ENCODE measurements at places on chromosomes 2 and 18.

DNA sequence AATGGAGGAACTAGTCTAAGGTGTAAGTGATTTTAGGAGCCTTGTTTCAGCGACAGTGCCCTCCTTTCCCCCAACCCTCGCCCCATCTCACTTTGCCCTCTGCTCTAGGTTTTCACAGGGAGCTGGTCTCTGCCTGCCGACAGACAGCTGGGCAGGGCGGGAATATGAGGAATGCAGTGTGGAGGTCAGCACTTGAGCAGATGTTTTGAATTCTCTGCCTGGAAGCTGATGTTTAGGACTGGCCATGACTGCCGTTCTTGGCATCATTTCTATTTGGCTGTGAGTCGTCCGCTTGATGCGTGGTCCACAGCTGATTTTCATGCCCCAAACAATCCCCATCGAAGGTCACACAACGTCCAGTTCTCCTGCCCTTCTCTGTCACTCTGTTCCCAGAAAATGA is 55.1 kb upstream of the SIX3 start:
- DNase-seq, result no peak

DNA sequence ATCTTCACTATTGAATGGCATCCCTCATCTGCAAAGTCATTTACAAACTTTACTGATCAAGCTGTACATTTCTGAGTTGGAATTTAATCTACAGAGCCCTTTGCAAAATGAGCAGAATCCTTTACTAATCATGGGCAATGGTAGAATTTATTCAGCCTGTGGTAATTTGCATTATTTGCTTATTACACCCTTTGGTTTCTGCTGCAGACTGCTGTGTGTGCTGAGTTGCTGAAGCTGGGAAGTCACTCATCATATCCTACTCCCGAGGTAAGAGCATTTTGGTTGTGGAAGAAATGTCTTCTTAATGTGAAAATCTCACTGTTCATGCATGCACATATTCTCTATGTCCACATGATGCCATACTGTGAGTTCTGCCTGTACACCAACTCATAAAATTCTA is 357.4 kb upstream of the SLC39A10 start:
- DNase-seq, result no peak

GRCh38 chr18:57088883-57089282 is 58.0 kb upstream of the BOD1L2 start:
- DNase-seq, result no peak

- no peak for DNase-seq
Observed at GRCh38 chr2:231533086-231533776, 3.0 kb upstream of the NMUR1 start.

GRCh38 chr2:181306785-181307184 is 150.4 kb upstream of the ITGA4 start:
- no peak for DNase-seq

GRCh38 chr18:13006531-13007247 is 15.5 kb downstream of the CEP192 start:
- DNase-seq, result no peak

DNA sequence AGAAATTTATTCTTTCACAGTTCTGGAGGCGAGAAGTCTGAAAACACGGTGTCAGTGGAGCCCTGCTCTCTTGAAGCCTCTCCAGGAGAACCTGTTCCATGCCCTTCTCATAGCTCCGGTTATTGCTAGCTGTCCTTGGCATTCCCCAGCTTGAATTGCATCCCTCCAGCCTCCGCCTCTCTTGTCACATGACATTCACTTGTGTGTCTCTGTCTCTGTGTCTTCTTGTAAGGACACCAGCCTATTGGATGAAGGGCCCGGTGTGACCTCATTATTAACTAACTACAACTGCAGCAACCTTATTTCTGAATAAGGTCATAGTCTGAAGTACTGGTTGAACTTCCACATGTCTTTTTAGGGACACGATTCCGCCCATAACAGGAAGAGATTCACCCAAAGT is 4.5 kb upstream of the PRSS56 start:
- no peak for DNase-seq

DNA sequence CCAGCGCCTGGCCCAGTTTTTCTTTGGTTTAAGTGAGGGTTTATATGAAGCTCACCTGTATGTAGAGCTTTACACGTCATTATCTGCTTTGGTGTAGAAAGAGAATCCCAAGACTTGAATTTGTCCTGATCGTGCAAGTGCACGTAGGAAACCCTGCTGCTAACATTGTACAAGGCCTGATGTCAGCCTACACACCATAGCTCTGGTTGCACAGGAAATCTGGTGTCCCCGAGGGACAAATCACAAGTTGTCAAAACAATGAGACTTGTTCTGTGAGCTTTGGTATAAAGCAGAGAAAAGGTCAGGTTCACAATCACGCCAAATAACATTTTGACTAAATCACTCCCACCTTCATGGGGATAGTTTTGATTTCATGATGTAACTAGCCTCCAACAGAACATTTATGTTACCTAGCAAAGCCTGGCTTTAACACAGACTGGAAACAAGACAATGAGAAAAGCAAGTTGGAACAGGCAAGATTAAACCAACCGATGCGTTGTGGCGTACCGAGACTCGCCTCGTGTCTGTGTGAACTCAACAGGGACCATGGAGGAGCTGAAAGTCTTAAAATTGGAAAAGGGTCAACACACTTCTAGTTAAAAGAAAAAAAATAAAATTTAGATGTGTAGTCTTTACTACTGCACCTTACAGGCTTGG is 41.4 kb downstream of the ZAP70 start:
- no peak for DNase-seq

- no peak for DNase-seq
Observed at GRCh38 chr2:112204411-112204810, 50.4 kb downstream of the ZC3H8 start.

DNA sequence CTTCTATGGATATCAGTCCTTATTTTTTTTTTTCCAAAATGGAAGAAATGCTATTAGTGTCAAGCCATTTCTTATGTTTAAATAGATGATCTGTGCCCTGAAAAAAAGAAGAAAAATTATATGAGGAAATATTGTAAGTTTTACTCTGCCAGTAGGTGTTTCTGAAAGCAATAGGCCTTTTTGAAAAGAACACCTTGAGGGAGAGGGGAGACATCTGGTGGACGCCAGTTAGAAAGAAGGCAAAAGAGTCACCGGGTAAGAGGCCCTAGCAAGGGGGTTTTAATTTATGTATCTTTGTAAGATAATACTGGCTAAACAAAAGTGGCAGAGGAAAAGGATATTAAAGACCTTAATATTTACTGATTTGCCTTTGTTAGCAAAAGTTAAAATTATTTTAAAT is 56.1 kb downstream of the DYNAP start:
- DNase-seq, result peak; percentile 21

DNA sequence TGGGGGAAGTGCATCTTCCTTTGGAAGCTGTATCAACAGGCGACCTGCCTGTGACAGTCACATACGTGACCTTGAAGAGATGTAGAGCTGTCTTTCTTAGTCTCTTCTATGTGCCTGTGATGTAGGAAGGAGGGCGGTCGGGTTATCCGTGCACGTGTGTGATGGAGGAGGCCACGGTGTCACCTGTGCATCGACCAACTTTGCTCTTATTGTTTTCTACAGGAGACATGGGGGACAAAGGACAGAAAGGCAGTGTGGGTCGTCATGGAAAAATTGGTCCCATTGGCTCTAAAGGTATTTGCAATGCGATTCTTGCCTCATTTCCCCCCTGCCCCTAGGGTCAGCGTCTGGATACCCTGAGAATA is 20.7 kb upstream of the ALLC start:
- no peak for DNase-seq

DNA sequence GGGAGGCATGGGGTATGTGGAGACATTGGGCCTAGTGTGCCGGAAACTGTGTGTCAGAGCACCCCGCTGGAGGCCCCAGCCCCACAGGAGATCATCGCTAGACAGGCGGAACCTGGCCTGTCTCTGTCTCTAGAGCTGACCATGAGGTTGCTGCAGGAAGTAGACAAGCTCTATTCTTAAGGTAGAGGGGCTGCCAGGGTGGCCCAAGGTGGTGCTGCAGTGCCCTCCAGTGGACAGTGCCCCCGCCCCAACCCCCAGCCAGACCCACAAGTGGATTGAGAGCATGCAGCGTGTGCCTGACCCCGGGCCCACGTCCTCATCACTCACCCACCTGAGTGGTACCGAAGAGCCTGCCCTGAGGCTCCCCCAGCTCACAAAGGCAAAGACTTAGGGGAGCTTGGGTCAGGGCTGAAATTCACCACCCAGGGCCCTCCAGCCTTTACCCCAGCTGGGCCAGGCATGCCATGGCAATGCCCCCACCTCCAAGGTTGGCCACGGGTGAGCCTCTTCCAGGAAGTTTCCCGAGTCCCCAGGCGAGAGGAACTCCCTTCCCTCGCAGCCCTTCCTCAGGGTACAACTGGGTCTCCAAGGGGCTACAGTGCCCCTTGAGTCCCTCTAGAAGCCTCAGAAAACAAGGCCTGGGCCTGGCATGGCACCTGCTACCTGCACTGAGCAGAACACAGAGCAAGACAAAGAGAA is 155.0 kb downstream of the TTC32 start:
- peak; percentile 77 for DNase-seq

GRCh38 chr2:60882971-60883753 is 1.8 kb downstream of the REL start:
- peak; percentile 12 for DNase-seq

DNA sequence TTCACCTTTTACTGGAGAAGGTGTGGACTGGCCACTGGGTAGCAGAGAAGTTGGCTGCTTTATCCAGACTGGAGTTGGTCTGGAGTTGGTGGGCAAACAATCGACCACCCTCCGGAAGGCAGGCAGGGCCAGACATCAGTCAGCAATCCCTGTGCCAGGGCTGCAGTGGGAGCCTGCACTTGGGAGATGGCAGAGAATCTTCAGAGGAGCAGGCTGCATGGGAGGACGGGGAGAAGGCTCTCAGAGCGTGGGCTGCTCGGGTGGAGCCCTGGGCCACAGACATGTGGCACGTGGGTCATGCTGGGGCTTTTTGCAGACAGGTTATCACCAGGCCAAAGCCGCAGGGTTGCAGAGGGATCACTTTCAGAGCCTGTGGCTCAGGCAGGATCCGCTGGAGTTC is 29.6 kb downstream of the SLC9A4 start:
- no peak for DNase-seq

DNA sequence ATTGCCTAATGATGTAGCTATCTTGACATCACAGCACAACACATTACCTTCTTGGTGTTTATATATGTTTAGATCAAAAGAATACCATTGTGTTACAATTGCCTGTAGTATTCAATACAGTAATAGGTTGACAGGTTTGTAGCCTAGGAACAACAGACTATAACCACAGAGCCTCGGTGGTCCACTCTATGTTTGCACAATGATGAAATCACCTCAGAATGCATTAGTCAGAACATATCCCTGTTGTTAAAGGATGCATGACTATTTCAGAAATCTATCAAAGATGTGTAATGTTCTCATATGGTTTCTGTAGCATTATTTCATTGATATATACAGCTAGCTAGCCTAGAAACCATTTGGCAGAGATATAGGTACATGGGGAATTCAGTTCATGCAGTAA is 8.9 kb downstream of the METTL5 start:
- DNase-seq, result no peak

- DNase-seq, result no peak
Observed at GRCh38 chr2:185645529-185645928, 93.1 kb upstream of the FSIP2 start.

DNA sequence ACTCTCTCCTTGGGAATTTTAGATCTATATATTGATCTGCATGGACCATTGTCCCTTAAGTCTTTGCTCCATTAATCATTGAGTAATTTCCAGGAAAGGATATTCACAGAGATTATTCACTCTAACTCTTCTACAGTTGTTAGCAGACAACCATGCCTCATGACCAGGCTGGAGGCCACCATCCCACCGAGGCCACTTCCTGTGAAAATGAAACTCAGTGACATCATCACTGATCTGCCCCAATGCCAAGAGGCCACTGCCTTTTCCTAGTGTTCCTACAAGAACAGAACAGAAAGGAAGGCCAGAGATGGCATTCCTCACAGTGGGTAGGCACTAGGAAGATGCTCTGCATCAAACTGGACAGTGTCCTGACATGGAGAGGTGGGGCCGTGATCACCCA is 161.3 kb downstream of the DTNA start:
- DNase-seq, result no peak

- no peak for DNase-seq
Observed at GRCh38 chr2:106972782-106973181, 86.8 kb upstream of the ST6GAL2 start.

GRCh38 chr2:65453916-65454315 is 21.5 kb upstream of the SPRED2 start:
- no peak for DNase-seq

DNA sequence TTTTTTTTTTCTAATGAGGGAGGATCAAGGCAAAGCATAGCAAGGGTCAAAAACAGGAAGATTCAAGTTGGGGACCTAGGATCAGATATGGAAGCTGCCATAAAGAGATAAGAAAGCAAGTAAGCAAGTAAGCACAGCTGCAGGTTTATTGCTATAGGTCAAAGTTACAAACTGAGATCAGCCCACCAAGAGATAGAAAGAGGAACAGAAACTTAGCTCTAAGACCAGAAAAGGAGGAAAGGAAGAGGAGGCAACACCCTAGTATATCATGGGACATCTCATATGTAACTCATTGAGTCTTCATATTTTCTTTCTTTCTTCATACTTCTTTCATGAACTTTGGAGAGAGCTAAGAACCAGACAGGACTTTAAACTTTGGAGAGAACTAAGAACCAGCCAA is 295.9 kb upstream of the CRIM1 start:
- DNase-seq, result no peak

- no peak for DNase-seq
Observed at GRCh38 chr2:239085201-239085992, 237.5 kb downstream of the TWIST2 start.

- no peak for DNase-seq
Observed at GRCh38 chr2:16623031-16623430, 42.6 kb downstream of the CYRIA start.

GRCh38 chr2:169287666-169288065 is 74.7 kb downstream of the LRP2 start:
- DNase-seq, result no peak

DNA sequence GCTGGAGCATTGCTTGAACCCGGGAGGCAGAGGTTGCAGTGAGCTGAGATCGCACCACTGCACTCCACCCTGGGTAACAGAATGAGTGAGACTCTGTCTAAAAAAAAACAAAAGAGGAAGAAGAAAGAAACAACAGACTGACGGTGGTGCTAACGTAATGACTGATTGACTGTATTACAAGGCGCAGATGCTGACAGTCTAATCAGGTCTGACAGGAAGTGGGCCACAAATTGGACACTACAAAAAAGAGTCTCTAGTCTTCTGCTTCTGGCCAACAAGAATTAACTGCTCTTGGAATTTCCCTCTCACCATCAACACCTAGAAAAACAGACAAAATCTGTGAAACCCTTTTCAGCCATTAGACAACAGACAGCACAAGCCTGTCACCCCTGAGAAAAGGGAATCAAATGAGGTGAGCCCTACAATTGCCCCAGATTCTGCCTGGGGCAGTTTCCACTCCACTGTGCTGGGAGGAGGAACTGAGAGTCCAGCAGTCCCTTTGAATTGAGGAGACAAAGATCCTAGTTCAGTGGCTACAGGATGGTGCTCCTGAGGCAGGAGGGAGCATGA is 43.3 kb downstream of the SNED1 start:
- DNase-seq, result no peak
